ENCODE measurements at places on chromosomes 1 and 21.

DNA sequence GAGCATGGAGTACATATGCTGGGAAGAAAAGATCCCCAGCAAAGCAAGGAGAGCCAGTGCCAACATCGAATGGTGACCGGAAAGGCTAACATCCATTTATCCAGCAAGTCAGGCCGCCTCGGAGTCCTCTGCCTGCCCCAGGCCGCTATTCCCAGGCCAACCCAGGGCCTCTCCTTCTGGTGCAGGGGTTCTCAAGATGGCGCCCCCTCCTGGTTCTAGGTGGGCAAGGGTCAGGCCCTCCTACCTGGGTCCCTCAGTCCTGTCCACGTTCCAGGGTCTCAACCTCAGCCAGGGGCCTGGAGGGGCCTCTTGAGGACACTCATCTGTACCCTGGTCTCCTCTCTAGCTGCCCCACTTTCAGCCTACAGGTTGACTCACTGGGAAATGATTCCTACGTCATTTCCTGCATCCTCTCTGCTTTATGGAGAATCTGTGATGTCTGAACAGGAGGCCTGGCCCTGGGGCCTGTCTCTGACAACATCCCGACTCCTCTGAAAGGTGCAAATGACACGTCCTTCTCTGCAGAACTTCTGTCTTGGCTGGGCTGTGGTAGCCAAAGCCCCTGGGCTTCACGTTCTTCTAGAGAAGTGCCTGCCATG is 145.3 kb downstream of the PSMG1 start:
- peak; percentile 33 for DNase-seq

DNA sequence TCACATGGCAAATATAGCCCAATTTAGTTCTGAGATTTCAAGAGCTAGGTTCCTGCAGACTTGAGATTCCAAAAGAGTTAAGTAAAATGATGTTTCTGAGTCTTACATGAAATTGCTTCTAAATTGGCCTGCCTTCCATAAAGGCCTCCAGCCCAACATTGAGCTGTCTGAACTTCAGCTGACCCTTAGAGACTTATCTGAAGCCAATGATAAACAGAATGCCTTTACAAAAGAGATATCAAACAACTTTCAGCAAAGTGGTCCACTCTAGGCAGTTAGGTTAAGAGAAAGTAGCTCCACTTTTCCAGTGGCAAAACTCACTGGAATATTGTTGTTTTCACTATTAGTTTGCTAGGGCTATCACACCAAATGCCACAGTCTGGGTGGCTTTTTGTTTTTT is 6.3 kb upstream of the RC3H1 start:
- DNase-seq: no peak

DNA sequence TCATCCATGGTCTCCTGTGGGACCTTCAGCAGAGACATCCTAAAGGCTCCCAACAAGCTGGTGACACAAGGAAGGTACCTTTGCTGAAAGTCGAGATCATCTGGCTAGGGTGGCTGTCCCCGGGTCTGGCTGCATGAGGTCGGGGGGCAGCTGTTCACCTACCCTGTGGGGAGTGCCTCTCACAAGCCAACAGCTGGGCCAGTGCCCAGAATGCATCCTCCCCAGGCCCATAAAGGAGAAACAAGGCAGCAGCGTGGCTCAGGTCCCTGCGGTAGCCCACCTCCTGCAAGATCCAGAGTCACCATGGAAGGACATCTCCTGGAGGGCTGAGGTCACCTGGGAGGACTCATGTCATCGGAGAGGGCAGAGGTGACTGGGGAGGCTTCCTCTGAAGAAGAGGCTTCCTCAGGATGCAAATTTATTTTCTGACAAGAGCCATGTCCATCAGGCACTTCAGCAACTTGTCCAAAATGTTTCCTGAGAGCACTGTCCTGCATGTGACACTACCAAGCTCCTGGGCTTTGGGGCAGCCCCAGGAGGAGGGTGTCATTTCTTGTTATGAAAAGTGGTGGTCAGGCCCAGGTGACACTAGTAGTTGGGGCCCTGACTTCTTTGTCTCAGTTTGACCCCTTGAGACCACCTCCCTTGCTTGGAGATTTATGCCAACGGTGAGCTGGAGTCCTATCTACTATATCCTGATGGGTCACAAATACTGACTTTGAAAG is 6.7 kb upstream of the SMYD3 start:
- DNase-seq: no peak

DNA sequence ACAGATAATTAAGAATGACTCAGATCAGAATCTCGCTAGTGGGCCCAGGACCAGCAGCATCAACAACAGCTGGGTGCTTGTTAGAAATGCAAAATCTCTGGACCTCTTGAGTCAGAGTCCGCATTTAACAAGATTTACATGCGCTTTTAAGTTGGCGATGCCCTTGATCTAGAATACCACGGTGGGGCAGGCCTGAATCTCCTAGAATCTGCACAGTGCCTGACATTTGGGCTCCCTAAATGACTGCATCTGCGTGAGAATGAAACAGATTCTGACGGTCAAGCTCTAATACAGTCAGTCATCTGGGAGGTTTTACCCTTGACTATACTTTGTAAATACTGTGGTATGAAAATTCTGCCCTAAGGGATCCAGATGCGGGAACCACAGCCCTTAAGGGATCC is 17.2 kb upstream of the RAB29 start:
- no peak for DNase-seq

Data from fibroblast of pulmonary artery (primary cell).